ENCODE measurements at places on chromosomes 16 and 17.

GRCh38 chr17:65850486-65850885 is 289.0 kb upstream of the AXIN2 start:
- ATAC-seq: peak; percentile 88

DNA sequence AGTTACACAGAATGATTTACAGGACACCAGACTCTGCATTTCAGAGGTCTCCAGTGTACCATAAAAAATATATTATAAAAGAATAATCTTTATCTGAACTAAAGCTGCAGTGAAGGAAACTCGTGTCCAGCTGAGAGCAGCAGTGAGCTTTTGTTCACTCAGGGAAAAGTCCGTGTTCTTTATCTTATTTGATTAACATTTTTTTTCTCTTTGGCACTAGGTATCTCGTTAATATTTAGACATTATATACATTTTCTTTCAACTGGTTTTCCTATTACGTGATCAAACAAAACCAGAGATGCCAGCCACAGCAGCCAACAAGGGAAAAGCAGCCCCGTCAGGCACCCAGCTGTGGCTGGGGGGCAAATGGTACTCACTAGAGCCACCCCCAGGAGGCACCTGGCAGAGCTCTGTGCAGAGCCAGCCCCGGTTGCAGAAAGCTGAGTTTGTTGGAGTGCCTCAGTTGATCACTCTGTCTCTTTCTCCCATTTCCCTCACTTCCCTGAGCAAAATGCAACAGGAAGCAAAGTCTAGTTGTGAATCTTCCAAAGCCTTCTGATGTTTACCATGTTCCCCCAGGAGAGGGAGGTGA is 1.1 kb upstream of the HS3ST4 start:
- ATAC-seq: no peak

- no peak for ATAC-seq
Observed at GRCh38 chr17:77968788-77969187, 10.3 kb downstream of the TNRC6C start.

DNA sequence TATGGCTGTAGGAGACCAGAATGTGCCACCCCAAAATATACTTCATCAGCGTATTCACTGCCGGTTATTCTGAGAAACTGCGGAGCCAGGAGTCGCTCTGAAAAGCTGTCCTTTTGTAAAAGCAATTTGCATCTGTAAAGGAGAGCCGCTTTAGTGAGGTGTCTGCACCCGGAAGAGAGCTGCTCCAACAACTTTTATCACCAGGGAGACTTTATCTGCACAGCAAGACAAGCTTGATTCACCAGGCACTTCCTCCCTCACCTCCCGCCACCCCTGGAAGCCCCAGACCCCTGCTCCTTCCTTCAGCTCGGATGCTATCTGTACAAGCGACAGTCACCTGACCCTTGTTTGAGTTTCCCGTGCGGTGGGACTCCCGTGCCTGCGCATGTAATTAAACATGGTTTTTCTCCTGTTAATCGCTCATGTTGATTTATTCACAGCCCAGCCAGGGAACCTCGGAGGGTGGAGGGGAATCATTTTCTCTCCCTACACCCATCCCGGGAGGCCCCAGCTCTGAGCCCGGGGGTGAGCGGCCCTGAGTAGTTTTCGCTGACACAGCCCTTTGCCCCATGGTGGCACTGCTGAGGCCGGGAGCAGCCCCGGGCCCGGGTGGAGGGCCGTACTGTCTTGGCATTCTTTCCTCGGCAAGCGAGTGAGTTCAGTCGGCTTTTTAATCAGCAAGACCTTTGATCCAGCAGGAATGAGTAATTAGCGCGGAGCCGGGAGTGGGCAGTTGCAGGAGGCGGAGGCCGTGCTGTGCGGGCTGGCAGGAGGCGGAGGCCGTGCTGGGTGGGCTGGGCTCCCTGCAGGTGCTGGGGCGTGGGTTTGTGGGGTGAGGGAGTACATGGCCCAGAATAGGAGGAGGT is 222.7 kb upstream of the CIBAR2 start:
- ATAC-seq: no peak

DNA sequence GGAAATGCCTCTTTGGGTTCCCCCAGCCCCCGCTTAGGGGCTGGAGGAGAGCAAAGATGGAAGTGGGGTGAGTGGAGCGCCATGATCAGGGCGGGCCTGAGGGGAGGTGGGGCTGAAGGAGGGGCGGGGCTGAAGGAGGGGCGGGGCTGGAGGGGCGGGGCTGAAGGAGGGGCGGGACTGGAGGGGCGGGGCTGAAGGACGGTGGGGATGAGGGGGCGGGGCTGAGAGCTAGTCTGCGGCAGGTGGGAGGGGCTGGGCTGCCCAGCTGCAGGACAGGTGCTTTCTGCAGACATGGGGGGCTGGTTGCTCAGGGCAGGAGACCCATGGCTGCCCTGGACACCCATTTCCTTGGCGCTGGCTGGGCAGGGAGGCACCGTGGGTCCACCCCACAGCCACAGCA is 39.1 kb upstream of the PABPN1L start:
- peak; percentile 13 for ATAC-seq

DNA sequence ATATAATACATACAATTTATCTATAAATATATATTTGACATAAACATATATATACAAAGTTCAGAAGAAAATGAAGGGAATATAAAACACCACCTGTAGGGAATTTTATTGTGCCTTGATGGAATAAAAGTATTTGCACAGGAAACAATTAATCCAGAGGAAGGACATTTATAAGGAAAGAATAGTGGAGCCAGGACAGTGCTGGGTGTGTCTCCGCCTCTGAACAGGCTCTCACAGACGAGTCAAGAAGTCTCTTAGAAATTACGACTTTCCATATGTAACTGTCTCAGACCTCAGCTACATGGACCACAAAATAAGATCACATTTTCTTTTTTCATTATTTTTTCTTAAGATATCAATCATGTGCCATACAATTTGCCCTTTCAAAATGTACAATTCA is 93.9 kb downstream of the TMEM114 start:
- ATAC-seq: no peak

- no peak for ATAC-seq
Observed at GRCh38 chr17:57490890-57491289, 234.6 kb downstream of the MSI2 start.

DNA sequence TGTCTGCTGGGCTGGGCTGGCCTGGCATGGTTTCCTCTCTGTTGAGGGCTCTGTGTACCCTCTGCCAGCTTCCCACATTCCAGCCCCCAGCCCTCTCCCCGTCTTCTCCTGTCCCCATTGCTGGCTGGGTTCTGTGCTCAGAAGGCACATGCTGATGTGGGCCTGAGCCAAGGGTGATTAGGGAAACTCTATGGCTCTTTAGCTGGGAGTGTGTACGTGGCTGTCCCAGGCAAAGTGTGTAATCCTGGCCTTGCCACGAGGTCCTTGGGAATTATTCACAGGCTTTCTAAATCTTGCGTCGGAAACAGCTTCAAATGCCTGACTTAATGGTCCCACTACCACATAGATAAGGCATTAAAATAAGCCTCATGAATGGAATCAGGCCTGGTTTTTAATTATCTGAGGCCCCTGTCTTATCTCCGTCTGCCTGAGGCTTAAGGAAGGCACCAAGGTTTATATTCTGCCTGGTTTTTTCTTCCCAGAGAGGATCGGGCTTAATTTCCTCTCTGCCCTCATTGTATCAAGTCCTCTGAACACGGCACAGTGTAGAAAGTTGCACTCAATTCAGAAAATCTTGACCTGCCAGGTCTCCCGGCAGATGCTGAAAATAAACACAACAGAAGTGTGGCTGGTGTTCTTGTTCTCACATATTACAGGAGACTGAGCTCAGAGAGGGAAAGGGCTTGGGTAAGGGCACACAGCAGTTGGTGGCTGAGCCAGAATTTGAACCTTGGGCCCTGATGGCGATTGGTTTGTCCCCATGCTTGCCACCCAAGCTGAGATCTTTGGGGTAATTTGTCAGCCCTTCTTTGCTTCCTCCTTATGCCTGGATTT is 52.9 kb upstream of the LGALS9 start:
- no peak for ATAC-seq
